ENCODE measurements at places on chromosomes 3 and 15.

GRCh38 chr15:70753101-70753829, 10.1 kb downstream of the UACA start:
- no peak for DNase-seq

DNA sequence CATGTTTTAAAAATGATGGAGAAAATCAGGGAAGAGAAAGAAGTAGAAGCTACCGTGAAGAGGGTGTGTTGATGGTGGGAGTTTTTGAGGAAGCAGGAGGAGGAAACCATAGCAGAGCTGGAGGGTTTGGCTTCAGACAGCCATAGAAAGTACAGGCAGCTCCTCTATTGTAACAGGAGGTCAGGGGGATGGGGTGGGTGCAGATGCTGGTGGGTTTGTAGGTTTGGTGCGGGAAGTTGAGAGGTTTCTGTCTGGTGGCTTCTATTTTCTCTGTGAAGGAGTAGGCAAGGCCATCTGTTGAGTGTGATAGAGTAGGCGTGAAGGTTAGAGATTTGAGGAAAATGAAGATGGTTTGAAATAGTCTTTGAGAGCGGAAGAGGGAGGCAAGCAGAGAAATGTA, 97.7 kb upstream of the TBC1D5 start:
- no peak for DNase-seq

DNA sequence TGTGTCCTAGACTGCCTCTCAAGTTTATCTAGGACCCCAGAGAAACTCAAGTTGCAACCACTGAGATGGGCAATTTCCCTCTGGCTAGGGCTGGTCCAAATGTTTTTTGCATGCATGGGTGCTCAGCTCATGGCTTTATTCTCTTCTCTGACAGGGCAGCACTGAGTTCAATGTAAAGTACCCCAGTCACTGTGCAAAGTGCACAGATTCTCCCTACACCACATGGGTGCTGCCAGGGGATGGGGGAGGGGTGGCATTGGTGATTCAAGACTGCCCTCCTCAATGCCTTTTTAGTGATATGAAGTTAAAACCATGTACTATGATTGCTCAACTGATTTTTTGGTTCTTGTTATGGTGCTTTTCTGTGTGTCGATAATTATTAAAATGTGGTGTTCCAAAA, 14.8 kb upstream of the RAD51 start:
- DNase-seq = no peak

DNA sequence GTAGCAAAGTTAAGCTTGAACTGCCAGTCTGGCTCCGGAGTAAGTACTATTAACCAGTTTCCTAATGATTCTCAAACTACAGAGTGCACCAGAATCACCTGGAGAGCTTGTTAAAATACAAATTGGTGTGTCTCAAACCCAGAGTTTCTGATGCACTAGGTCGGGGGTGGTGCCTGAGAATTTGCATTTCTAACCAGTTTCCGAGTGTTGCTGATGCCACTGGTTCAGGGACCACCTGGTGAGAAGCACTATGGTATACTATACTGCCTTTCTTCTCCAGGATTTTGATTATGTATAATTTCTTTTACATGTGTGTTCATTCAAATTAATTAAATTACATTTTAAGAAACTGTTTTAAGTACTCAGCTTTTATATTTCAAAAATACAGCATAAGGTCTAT, 48.8 kb upstream of the PLSCR5 start:
- DNase-seq = no peak

- DNase-seq = peak; percentile 70
These were observed 86.8 kb downstream of the CCK start for GRCh38 chr3:42179110-42179725.

DNA sequence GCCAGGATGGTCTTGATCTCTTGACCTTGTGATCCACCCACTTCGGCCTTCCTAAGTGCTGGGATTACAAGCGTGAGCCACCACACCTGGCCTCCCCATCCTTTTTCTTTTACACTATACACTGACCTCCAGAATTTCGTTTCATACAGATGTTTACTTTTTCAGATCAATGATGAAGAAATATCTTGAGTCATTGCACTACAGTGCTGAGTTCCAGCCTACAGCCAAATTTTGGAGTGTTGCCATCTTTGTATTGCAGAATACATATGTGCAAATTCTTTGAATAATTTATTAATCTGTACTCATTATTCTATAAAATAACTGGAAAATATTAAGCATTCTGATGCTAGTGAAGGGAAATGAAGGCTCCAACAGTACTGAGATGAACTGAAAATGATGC, 12.5 kb downstream of the ZPLD1 start:
- DNase-seq = no peak

DNA sequence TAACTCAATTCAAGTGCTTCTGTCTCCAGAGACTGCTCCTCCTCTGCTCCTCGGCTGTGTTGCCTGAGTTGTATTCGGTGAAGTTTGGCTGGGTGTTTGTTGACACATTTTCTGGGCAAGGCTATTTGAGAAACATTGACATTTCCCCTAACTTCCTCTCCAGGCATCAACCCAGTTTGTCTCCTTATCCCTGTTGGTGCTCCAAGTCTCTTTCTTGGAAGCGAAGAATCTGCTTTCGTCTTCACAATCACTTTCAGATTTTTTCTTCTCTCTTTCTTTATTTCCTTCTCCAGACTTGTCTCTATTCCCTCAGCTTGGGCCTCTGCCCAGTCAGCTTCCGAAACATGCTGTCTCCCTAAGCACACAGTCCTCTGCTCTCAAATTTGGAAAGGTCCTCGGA, 84.7 kb downstream of the ETV5 start:
- DNase-seq = no peak

DNA sequence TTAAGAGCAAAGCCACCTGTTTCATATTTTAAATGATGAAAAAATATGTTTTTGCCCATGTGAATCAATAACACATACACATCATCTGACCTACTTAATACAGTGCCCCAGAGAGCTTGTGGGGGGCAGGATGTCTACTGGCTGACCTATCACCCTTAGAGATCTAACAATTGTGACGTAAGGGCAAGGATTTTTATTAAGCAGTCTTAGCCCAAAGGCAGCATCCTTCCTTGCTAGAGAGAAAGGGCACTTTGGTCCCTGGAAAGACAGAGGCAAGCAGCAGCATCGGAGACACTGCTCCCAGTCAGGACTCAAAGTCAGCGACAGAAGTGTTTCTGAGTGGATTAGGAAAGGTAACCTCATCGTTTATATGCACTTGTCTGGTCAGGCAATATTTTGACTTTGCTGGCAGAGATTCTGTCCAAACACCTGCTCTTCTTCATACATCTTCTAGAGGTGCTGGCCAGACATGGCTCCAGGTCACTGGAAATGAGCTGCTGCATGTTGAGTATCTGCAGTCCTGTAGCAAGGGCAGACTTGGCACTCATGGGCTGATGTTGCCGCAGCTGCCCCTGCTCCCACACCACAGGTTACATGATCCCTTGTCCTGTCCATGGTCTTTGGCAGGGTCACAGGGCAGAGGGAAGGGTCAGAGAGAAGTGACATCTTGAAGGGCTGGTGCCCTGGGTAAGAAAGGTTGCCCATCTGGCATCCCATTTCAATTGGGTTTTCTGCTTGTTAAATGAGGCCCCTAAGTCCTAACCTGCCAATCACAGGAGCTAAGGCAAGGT, 1.8 kb downstream of the CXCR6 start:
- no peak for DNase-seq

- DNase-seq = no peak
These were observed 32.9 kb downstream of the SLC4A7 start for GRCh38 chr3:27451251-27451650.

DNA sequence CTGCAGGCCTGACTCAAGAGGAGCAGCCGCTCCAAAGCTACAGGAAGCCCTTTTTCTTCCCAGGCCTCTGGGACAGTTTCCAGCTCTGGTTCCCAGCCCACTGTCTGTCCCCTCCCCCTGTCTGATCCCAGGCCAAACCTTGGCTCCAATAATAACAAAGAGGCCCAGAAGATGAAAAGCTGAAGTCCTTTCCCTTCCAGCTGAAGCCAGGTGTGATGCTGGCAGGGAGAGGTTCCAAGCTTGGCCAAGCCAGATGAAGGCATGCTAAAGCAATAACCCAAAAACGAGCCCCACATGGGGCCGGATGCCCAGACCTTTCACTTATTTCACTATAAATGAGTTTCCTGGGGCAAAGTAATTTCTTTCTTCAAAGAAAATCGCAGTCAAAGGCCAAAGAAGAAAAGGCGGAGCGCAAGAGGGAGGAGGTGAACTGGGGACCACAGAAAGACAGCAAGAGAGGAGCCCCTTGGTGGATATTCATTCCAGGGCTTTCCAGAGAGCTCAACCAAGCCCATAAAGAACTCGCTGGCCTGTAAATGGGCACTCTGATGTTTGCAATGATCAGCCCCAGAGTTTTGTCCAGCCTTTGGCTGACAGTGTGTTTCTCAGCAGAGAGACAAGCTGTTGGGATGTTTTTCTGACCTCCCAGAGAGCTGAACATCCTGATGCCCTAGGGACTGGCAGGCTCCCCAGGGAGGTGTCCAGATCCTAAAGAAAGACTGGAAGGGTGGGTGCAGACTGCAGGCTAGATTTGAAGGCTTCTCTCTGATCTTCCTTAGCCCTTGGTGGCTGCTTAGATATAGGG, 157.6 kb downstream of the UACA start:
- DNase-seq = peak; percentile 76

DNA sequence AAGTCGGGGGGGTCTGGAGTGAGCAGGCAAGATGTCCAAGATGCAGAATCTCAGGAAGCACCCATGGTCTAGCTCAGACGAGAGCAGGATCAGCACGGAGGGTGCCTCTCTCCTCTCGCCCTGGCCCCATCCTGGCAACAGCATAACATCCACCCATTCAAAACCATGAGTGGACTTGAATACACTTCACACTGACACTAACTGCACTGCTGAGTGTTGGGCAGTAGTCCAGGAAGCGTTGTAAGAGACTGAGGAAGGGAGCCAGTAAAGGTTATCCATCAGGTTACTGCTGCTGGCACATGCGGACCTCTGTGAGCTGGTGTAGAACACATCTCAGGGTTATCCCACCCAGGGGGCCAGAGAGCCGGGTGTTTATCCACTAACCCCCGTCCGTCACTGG, 131.0 kb upstream of the TOPAZ1 start:
- no peak for DNase-seq

DNA sequence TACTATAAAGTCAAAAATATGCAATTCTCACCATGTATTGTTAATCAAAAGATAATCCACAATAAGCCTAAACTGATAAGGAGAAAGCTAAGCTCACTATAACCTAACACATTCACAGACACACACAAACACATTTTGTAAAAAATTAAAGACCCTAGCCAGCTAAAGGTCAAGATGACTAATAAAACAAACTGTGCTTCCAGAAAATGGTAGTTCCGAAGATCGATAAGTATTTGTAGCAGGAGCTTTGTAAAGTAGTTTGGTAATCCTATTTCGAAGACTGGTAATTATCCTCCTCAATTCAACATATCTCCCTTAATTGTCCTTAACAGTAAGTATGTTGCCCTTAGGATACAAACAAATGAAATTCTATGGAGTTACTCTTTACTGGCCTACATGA, 62.9 kb upstream of the CHMP2B start:
- no peak for DNase-seq
